ENCODE measurements at places on chromosomes 12 and 14.

- peak; percentile 60 for ATAC-seq
Measured at GRCh38 chr14:73935666-73936065, 14.2 kb downstream of the FAM161B start.

DNA sequence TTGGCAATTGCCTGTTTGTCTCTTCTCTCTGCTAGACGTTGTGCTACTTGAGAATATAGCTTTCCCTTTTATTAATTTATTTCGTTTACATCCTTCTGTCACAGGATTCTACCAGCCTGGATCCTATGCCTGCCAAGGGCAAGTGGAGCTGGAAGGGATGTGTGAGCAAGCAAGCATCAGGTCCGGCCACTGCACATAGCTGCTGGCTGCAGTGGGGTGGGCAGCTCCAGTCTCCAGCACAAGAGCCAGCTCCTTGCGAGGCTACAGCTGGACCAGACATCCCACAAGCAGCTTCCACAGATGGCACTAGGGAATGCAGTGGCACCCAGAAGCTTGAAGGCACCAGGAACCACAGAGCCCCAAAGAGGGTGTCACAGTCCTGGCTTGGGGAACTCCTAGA, 225.0 kb downstream of the KCNC2 start:
- ATAC-seq = no peak

- no peak for ATAC-seq
Measured at GRCh38 chr14:27077214-27077613, 479.4 kb upstream of the NOVA1 start.

DNA sequence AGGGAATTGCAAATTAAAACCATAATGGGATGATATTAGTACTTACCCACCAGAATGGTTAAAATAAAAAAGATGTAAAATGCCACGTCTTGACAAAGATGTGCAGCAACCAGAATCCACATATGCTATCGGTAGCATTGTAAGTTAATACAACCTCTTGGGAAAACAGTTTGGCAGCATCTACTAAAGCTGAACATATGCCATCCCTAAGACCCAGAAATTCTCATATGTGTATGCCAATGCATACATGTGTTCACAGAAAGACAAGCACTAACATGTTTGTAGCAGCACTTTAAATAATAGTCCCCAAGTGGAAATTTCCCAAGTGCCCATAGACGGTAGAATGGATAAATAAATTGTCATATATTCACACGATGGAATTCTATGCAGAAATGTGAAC, 28.3 kb upstream of the SLC5A8 start:
- no peak for ATAC-seq

GRCh38 chr12:96350982-96351381, 49.3 kb downstream of the CDK17 start:
- no peak for ATAC-seq

GRCh38 chr14:77248666-77249065, 22.3 kb downstream of the NGB start:
- ATAC-seq = no peak

- no peak for ATAC-seq
Measured at GRCh38 chr12:75476071-75476470, 4.5 kb upstream of the GLIPR1 start.

DNA sequence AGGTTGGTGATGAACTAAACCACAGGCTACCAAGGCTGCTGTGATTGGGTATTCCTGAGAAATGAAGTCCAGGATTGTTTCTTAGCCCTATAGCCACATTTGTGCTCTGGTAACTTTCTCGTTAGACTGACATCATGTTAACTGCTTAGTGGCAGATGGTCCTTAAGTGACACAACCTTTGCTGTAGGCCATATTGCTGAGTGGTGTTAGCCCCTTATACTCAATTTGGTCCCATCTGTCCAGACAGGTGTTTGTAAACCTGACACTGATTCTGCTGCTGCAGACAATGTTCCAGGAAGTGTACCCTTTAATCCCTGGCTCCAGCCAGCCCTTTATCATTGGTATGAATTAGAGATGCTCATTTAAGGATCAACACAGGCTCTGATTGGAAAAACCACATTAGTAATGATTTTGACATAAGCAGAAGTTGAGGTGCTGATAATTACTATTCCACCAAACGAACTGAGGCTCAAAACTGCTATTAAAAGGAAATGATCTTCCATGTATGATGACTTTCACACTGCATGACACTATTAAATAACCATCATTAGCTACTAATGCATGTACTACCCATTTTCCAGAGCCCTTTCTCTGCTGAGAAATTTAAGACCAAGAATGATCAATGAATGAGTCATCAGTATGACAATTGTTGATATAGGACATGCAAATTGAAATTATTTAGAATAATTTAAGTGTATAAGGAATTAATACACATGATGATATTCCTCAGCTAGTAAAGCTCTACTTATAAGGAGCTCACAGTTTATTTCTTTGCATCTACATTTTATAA, 3.6 kb upstream of the SSTR1 start:
- ATAC-seq = no peak

- no peak for ATAC-seq
Measured at GRCh38 chr12:129520739-129521138, 383.1 kb downstream of the TMEM132D start.

DNA sequence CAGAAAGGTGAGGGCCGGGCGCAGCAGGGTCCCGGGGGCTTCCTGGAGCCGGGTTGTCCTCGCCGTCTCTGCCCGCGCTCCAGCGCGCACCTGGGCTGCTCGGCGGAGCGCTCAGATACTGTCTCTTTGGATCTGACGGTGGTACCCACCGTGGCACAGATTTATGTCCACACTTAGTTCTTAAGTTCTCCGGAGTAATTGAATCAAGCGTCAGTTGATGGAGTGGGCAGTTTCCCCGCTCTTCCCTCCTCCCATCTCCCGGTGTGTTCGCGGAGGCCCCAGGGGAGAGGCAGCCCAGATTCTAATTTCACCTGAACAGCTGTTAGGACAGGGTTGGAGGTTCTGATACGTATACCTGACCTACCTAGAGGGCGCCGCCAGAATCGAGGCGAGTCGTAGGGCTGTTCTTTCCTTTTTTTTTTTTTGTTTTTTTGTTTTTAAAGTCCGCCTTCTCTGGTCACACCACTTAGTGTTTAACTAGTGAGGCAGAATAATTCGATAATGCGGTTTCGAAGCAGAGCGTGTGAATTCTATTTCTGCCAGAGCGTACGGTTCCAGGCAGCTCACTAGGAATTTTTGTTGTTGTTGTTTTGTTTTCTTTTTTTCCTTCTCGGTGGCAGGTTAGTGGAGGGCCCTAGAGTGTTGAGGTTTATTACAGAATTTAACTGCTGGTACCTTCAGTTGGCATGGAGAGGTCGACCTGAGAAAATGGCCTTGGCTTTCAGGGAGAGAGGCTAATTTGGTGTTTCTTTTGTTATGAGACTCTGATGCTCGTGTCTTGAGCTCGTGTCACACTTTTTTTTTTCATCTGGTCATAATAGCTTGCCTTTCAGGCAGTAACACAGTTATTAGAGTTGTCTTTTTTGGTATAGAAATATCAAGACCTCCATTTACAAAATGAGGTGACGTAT, 22.3 kb upstream of the GNS start:
- ATAC-seq = no peak

DNA sequence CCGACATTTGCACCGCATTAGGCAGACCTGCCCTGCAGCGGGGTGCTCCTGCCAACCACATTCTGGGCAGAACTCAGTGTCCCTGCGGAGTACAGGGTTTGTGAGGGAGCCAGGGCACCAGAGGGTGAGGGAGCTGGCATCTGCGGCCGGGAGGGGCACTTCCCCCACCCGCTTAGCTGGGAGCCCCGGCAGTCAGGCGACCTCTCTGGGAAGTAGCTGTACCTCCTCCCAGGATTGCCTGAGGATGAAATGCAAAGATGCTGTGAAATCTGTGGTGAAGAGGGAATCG, 58.6 kb downstream of the ANKRD9 start:
- ATAC-seq = no peak

GRCh38 chr14:89325299-89325883, 91.6 kb downstream of the FOXN3 start:
- no peak for ATAC-seq

DNA sequence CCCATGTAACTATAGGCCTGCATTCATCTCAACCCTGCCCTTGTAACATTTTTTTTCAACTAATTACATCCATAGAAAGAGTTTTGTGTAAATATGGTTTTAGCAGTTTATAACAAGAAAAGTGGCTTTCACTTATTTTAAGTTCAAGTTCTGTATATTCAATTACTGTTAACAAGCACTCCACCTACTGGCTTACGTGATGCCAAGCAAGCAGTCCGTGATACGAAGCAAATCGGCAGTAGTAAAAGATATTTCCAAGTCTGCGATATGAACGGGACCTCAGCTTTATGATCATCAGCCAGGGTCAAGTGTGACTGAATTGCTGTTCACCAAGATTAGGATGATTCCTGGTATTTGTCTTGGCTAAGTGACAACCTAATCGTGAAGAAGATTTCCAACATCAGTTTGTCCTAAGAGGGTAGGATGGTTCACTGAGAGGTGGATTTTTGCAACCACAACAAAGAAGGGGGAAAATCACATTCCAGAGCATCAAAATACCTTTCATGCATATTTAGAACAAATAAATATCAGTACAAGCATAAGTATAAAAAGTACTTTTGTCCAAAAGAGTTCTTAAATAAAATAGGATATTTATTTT, 456.2 kb downstream of the FOXG1 start:
- peak; percentile 90 for ATAC-seq

DNA sequence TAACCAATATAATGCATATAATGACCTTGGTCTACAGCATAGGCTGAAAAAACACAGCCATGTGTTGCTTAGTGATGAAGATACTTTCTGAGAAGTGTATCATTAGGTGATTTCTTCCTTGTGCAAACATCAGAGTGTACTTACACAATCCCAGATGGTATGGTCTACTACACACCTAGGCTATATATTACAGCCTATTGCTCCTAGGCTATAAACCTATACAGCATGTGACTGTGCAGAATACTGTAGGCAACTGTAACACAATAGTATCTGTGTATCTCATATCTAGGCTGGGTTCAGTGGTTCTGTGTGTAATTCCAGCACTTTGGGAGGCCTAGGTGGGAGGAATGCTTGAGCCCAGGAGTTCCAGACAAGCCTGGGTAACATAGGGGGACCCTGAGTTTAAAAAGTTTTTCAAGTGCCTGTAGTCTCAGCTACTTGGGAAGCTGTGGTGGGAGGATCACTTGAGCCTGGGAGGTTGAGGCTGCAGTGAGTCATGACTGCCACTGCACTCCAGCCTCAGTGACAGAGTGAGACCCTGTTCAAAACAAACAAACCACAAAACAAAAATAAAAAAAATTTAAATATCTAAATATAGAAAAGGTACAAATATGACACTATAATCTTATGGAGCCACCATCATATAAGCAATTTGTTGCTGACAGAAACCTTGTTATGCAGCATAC, 66.6 kb downstream of the GRIP1 start:
- no peak for ATAC-seq

GRCh38 chr12:65622056-65622455, 202.2 kb upstream of the HMGA2 start:
- ATAC-seq = no peak

- ATAC-seq = no peak
Measured at GRCh38 chr14:67516676-67517075, 16.4 kb upstream of the PLEKHH1 start.

DNA sequence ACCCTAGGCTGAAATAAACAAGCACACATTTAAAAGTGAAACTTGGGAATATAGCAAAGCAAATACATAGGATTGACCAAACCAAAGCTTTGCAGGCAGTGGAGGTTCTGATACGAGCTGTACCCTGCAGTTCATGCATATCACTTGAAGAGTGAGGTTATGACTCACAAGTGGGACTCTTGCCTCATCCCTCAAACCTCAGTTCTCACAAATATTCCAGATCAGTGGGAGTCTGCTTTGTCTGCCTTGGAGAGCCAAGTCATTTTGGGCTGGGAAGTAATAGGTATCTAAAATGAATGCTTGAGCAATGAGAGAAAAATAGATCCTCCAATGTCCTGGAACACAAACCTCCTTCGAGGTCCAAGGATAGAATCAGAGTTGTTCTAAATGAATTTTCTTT, 116.4 kb downstream of the LRIG3 start:
- ATAC-seq = no peak

DNA sequence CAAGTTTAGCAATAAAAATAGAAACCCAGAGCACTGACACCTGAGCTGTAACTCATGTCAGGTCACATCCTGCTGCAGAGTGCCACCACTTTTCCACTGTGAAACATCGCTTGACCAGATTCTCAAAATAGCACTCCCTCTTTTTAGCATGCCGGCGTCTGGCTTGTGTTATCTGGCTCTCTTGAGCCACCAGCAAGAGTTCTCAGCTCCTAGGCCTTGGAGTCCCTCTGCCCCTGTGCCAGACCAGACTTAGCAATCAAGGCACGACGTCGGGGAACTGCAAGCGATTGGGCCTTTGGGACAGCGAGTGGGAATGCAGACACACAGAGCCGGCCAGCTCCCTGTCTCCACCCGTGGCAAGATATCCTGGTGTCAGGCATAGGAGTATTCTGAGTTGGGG, 52.5 kb downstream of the SPIC start:
- no peak for ATAC-seq

GRCh38 chr12:12499909-12500604, 62.6 kb downstream of the DUSP16 start:
- no peak for ATAC-seq

- peak; percentile 91 for ATAC-seq
Measured at GRCh38 chr12:6914246-6914946, at the start of gene ENO2. TSS of gene ENO2 (plus strand) at chr12:6914580. CDS start at chr12:6915833, 1,253 bp downstream.

DNA sequence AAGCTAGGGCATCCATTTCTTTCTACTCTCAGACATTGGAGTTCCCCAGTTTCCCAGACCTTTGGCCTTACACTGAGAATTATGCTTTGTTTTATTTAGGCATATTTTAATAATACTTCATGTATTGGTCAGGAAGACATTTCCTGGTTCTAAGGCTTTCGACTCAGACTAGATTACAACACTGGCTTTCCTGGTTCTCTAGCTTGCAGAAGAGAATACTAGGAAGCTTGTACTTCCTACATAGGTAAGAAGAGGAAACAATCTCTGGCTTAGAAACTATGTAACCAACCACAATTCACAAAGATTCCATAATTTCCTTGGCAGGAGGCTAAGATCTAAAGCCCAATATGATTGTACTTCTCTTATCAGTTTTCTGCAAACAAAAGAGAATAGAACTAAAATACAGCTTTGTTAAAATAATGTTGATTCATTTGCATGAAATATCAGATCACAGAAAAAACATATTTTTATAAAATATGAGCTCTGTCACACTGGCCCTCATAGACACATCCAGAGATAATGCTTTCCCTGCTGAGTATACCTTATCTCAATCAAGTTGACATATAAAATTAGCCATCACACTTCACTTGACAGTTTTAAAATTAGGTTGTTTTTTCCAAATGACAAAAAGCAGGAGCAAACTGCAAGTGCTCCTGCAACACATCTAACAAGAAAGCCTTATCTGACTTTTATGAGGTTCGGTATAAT, 30.5 kb downstream of the CLEC2D start:
- no peak for ATAC-seq

GRCh38 chr12:64825143-64826021, 935 bp downstream of the TBC1D30 start:
- no peak for ATAC-seq

GRCh38 chr12:127294651-127295210, 972.2 kb upstream of the TMEM132C start:
- ATAC-seq = no peak

DNA sequence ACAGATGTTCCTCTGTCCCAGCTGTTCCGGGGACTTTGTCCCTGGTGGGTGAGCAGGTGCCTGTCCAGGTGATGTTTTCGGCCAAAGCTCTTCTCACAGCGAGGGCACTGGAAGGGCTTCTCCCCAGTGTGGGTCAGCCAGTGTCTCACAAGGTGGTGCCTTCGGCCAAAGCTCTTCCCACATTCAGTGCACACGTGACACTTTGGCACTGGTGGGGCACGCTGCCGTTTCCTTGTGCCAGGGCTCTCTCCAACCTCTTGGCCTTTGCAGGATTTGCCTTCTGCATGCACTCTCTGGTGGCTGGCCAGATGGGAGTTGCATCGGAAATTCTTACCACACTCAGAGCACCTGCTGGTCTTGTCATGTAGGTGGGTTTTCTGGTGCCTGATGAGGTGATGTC, 7.7 kb downstream of the ZNF641 start:
- ATAC-seq = no peak

All from SK-N-SH treated with all-trans-retinoic acid at 6 μM for 48 hours (cell line).